CD4-positive, alpha-beta T cell treated with Interleukin-21 for 1 hour (primary cell): ENCODE measurements at places on chromosomes 11 and 22.
A peak's percentile ranks its signal among the peaks of the same experiment; 100 is the strongest.

GRCh38 chr22:46688949-46689348 is 49.1 kb downstream of the CERK start:
- no peak for DNase-seq

- no peak for DNase-seq
Observed at GRCh38 chr22:43391306-43391705, 20.5 kb upstream of the MPPED1 start.

- no peak for DNase-seq
Observed at GRCh38 chr11:5223146-5223545, 3.7 kb downstream of the HBB start.

DNA sequence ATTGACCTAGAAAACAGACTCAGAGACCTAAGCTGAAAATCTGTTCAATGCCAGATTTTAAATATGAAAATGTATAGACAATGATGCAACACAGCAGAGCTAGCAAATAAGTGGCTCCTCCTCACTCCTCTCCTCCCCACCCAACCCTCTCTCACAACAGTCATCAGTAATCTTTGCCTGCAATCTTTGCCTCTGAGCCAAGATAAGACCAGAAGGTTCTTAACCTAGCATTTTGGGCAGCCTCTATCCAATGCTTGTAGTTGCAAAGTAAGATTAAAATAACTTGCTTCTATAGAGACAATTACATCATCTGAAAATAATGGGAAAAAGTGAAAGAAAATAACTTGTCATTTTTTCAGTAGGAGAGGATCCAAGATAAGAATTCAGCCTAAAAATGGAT is 117.3 kb downstream of the PARVA start:
- DNase-seq: no peak

GRCh38 chr22:35593891-35594470 is 23.1 kb downstream of the MB start:
- DNase-seq: no peak

DNA sequence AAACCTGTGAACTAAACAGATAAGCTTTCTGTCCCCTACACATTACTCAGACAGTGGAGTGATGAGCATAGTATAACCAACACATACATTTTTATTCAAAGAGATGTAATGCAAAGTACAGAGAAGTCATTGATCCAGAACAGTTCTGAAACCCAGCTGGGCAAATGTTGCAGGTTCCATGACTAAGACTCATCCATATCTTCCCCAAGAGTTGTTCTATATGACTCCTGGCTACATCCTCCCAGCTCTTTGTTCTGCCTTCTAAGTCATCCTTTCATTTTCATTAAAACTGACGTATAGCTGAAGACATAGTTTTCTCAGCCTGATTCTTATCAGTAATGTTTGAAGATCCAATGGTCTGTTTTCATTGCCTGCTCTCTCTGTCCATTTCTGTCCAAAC is 47.3 kb downstream of the PLAAT5 start:
- no peak for DNase-seq

DNA sequence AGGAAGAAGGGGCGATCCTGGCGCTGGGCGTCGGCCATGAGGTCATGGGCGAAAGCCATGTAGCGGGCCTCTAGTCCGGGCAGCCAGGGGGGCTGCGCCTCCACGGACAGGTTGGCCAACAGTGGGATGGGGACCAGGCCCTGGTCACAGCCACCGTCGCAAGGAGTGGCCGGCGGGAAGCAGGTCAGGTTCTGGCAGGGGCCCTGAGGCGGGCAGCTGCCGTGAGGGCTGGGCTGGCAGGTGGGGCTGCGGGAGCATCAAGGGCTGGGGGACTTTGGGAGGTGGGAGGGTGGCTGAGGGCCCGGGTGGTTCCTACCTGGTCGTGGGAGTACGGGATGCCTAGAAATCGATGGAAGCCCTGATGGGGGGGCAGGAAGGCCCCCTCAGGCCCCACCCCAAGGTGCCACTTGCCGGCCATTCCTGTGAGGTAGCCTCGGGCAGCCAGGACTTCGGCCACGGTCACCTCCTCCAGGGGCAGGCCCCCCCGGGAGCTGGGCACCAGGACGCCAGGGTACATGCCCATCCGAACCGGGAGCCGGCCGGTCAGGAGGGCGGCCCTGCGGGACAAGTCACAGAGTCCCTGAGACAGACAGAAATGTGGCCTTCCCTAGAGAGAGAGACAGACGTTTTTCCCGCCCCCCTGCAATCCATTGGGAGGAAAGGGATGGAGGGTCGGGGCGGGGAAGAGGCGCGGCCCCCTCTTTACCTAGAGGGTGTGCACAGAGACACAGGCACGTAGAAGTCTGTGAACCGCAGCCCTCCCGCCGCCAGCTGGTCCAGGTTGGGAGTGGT is 906 bp downstream of the ARSA start:
- DNase-seq: peak; percentile 19

- DNase-seq: no peak
Observed at GRCh38 chr22:27719535-27720227, 81.9 kb downstream of the MN1 start.

GRCh38 chr22:23779731-23780130 is 7.0 kb upstream of the SMARCB1 start:
- no peak for DNase-seq

DNA sequence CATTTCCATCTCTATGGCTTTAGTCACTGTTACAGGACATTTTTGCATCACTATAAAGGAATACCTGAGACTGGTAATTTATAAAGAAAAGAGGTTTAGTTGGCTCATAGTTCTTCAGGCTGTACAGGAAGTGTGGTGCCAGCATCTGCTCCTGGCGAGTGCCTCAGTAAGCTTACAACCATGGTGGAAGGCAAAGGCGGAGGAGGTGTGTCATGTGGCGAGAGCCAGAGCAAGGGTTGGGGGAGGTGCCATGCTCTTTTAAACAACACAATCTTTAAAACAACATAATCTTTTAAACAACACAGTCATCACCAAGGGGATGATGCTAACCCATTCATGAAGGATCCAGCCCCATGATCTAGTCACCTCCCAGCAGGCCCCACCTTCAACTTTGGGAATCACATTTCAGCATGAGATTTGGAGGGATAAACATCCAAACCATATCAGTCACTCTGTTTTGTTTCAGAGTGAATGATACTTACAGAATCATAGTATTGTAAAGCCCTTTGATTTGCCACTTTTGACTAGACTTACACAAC is 103.3 kb downstream of the PDE3B start:
- no peak for DNase-seq

DNA sequence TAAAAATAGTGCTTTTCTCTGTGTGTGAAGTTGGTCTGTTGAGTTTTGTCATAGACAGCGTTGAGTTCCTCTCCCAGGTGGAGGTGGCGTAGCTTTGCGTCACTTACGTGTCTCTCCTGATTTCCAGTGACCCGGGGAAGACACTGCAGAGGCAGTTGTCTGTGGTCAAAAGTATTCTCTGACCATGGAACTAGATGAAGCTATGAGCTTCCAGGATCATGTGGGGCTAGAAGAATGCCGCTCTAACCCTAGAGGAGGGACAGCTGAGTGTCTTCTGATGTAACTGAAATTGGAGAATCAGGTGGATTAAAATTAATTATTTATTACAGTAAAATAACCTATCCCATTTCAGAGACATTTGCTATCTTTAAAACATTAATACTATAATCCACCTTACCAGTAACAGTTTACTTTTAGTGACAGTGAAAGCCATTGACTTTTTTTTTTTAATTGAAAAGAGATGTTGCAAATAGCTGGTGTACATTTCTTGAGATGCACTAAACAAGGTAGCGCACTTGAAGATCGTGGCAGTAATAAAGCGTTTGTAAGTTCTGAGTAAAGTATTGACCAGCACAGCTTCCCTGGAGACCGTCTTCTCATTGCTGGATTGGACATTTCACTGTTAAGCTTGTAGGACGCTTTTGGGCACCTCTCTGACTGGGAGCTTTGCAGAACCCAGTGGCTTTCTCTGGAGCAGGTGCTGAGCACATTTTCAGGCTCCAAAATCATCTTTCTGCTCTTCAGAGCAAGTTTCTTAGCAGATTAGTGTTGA is 9.7 kb downstream of the CAT start:
- no peak for DNase-seq

DNA sequence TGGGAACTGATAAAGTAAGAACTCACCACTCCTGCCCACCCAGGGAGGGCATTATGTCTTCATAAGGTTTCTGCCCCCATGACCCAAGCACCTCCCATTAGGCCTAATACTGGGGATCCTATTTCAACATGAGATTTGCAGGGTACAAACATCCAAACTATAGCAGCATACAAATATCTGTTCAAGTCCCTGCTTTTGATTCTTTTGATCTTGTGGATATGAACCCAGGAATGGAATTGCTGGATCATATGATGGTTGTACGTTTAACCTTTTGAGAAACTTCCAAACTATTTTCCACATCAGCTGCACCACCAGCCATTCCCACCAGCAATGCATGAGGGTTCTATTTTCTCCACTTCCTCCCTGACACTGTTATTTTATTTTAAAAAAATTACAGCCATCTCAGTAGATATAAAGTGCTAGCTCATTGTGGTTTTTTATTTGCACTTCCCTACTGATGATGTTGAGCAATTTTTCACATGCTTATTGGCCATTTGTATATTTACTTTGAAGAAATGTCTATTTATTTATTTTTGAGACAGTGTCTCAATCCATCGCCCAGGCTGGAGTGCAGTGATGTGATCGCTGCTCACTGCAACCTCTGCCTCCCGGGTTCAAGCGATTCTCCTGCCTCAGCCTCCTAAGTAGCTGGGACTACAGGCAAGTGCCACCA is 7.1 kb upstream of the ATG16L2 start:
- no peak for DNase-seq

DNA sequence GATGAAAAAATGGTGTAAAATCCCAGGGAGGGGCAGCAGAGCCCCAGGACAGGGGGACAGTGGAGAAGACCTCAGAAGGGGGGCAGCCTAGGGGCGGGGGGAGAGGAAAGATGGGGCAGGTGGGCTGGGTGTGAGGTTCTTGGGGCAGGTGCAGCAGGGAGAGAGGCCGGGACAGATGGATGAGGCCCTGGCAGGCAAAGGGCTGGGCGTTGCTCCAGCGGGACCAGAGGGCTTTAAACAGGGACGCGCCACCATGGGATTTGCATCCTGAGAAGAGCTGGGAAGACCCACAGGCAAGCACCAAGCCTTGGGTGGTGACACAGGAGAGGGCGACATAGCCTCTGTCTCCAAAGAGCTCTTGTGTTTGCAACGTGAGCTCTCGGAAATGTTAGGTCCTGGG is 1342.8 kb downstream of the TBC1D22A start:
- DNase-seq: no peak

DNA sequence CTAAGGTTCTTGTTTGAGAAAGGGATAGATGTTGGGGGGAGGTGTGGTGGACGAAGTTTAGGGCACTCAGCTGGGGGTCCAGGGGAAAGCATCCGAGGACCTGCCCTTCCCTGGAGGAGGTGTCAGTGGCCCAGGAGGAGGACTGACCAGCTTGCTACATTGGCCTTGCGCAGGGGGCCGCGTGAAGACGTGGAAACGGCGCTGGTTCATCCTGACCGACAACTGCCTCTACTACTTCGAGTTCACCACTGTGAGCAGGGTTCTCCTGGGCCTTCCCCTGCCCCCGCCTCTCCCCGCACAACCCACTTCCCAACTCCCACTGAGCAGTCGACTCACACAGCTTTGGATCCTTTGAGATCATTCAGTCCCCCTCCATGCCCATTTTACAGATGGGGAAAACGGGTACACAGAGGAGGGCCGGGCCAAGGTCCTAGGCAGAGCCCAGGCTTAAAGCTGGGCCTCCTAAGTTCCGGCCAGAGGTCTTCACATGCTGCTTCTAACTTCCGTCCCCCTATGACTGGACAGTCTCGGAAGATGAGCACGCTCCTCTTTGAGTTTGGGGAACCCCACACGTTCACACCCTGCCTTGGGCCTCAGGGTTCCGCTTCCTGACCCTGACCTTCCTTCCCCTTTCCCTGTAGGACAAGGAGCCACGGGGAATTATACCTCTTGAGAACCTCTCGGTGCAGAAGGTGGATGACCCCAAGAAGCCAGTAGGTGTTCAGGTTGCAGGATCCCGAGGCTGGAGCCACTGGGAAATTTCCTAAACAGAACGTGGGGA is 28.7 kb downstream of the CYTH4 start:
- no peak for DNase-seq

DNA sequence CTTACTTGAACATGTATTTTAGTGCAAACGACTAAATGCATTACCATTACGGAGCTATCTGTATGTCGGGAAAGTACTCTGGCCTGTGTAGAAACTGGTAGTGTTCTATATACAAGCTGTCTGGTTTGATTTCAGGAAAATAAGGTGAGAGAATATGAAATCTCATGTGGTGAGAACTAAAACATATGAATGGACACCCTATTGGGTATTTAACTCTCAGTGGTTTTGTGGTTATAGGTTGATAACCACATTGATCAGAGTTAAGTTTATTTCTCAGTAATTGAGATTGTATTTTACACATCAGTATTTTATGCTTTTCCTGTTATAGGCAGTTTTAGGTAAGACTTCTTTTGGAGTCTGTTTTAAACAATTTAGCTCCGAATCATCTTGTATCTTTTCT is 10.4 kb downstream of the ANO5 start:
- DNase-seq: no peak

DNA sequence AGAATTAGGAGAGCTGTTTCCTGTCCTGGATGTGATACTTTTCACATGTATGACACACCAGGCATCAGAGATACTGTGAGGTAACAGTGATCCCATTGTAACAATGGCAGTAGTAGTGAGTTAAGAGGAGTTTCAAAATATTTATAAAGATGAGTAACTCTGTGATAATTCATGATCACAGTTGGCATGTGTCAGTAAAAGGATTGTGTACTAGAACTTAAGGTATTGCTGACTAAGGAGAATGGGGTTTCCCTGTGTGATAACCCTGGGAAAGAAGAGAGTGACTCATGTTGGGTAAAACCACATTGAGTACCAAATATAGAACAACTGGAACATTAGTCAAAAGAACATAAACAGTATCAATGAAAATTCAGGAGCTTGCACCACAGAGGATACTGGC is 22.9 kb upstream of the SLC5A1 start:
- no peak for DNase-seq

GRCh38 chr22:19706661-19707151 is 7.6 kb upstream of the SEPTIN5 start:
- no peak for DNase-seq

- DNase-seq: no peak
Observed at GRCh38 chr11:132894606-132895005, 637.7 kb downstream of the OPCML start.

- no peak for DNase-seq
Observed at GRCh38 chr22:17853073-17853472, 78.8 kb upstream of the BID start.
